Left renal pelvis (tissue), 4 donors: ENCODE measurements at places on chromosomes 13 and 19.
A peak's percentile ranks its signal among the peaks of the same experiment; 100 is the strongest.

DNA sequence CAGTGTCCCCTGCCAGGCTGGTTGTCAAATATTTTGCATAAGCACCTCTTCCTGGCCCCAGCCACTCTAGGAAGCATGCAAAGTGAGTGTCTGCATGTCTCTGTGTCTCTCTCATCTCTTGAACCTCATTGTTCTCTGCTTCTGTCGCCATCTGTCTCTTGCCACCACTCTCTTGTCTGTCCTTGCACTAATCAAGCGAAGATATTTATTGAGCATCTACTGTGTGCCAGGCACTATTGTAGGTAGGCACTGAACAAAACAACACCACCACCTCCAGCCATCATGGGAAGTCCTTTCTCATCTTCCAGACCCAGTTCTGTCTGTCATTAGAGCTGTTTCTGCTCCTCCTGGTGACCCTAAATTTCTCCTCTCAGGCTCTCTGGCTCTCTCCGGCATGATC lies 52.0 kb upstream of the SHKBP1 start:
- no peak for DNase-seq

DNA sequence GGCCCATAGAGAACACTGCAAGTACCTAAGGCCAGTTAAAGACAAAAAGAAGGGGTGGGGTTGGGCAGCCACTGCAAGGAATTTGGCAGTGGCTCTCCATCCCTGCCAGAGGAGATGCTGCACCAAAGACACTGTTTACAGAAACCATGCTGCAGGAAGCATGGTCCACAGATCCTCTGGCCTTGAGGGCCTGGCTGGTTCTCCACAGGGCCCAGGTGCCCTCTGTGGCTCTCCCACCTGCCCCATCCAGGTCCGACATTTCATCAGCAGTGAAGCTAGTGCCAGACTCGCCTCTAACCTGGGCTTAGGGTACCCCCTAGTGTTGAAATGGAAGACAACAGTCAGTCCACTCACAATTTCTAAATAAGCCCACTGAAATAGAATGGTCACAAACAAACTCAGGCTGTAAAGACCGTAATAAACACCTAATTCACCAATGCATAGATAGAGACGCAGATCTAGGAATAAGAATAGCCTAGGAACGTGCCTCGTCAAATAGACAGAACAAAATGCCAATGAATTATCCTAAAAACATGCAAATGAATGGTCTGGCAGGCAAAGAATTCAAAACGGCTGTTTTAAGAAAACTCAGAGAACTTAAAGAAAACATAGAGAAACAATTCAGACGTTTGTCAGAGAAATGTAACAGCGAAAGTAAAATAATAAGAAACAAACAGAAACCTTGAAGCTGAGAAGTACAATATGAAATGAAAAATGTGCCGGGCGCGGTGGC lies 23.3 kb downstream of the LYPD4 start:
- peak; percentile 14 for DNase-seq

GRCh38 chr19:58060231-58060630 lies 1.1 kb downstream of the ZNF135 start:
- DNase-seq, result no peak

- no peak for DNase-seq
These were observed 24.9 kb upstream of the SIGLEC11 start for GRCh38 chr19:49985871-49986270.

GRCh38 chr19:12802267-12803106 lies 618 bp downstream of the THSD8 start:
- no peak for DNase-seq

DNA sequence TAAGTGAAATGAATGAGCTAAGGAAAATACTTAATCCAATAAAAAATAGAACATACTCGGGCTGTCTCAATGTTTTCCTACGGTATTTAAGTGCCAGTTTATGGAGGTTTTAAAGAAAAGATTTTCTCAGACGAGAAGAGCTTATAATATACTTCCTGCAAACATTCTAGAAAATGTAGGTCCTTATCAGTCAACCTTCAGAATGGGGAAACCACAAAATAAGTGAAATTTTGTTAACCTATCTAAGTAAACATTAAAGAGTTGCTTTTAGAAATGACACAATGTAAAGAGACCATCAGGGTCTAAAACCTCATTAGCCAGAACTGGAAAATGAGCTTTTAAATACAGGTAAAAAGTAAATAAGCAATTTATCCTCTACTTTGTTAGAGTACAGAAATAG lies 12.1 kb downstream of the MIR17HG start:
- DNase-seq, result no peak
